Karpas-422 (cell line): ENCODE measurements at places on chromosomes 12 and 14. TPM values are rescaled to one million over a fixed set of nuclear protein-coding genes. Genes with fewer than 3 reads are reported as not detected.

DNA sequence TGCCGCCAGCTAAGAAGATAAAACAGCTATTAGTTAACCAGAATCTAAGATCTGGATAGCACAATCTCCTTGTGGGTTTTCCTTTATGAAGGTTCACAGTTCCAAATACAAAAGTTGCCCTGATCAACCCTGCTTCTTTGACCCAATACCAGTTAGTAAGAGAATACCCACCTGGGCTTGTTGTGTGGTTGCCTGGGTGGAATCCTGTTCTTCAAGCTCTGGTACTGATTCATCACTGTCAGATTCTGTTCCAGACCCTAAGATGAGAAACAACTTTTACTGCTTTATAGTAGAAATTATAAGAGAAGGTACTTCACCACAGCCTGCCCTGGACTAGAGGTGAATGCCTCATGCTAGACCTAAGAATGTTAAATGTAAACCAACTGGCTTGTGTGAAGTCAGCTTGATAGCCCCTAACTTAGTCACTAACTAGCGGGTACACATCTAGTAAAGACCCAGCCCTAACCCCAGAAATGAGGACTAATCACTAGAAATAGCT is 10.6 kb downstream of the NACA start:
- DNase-seq: peak; percentile 37
- peaks cover 30% of the 10 kb centered on the region for H3K4me1 ChIP-seq
- H3K36me3 ChIP-seq: peaks cover 44% of the 10 kb centered on the region
- H3K4me3 ChIP-seq: no peak overlapping the region
- no peak overlapping the region for H3K27ac ChIP-seq

DNA sequence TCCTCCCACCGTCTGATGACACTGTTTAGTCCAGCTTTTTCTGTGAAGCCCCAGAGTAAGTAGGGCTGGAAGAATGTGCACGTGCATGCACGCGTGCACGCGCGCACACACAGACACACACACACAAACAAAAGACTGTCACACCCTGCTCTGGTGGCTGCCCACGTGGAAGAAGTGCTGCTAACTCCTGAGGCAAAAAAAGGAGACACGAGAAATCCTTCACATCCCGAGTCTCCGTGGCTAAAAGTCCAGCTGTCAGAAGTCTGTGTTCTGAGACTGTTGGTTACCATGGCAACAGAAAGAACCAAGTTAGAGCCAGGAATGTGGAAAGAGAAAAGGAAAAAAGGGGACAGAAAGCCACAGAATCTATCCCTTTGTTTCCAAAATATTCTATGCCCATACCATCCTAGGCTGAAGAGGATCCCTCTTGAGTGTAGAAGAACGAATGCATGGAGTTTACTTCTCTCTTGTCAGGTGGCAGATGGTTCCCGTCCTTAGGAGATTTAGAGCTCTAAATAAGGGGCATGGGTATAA is 1.6 kb upstream of the C12orf71 start:
- H3K27ac ChIP-seq: no peak overlapping the region
- no peak overlapping the region for H3K4me3 ChIP-seq
- H3K27me3 ChIP-seq: no peaks in the 10 kb centered on the region
- H3K36me3 ChIP-seq: no peaks in the 10 kb centered on the region

GRCh38 chr12:100458191-100458590 is 15.5 kb upstream of the NR1H4 start:
- no peak overlapping the region for H3K27ac ChIP-seq
- H3K4me1 ChIP-seq: no peaks in the 10 kb centered on the region
- H3K4me3 ChIP-seq: no peak overlapping the region
- H3K36me3 ChIP-seq: no peaks in the 10 kb centered on the region

DNA sequence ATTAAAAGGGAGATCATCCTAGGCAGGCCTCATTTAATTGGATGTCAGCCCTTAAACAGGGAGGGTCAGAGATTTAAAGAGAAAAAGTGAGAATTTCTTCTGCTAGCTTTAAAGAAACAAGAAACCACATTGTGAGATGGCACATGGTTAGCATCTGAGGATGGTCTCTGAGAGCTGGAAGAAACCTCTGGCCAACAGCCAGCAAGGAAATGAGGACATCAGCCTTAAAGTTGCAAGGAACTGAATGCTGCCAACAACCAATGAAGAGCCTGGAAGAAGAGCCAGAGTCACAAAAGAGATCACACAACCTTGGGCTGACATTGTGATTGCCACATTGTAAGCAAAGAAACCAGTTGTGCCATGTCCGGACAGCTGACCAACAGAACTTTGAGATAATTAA is 17.5 kb upstream of the FAR2 start:
- no peak overlapping the region for H3K27ac ChIP-seq
- H3K4me1 ChIP-seq: no peaks in the 10 kb centered on the region
- H3K27me3 ChIP-seq: no peaks in the 10 kb centered on the region
- no peak for DNase-seq

GRCh38 chr12:72901685-72902084 is 629.5 kb downstream of the TRHDE start:
- H3K27me3 ChIP-seq: no peaks in the 10 kb centered on the region
- no peak overlapping the region for H3K27ac ChIP-seq
- no peak for DNase-seq
- no peaks in the 10 kb centered on the region for H3K4me1 ChIP-seq

- no peak for DNase-seq
- no peaks in the 10 kb centered on the region for H3K27me3 ChIP-seq
- H3K36me3 ChIP-seq: no peaks in the 10 kb centered on the region
- H3K4me3 ChIP-seq: no peak overlapping the region
Measured at GRCh38 chr12:92668739-92669138, 34.0 kb upstream of the PLEKHG7 start.

DNA sequence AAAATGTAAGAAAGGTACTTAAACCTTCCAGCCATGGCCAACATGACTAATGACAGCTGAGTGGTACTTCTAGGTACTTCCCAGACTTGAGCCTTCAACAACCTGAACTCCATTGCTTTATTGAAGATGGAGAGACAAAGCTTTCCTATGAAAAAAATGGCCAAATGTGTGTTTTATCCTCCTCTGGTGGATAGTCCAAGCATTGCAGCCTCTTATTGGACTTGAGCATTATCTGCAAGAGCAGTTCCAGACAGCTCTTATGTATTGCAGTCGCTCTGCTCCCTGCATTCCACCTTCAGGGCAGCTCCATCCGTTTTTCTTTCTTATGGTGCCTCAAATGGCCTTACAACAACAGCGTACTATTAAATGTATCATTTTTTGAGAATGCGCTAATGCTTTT is 588.2 kb downstream of the NRXN3 start:
- no peaks in the 10 kb centered on the region for H3K36me3 ChIP-seq
- no peaks in the 10 kb centered on the region for H3K27me3 ChIP-seq
- no peaks in the 10 kb centered on the region for H3K4me1 ChIP-seq

DNA sequence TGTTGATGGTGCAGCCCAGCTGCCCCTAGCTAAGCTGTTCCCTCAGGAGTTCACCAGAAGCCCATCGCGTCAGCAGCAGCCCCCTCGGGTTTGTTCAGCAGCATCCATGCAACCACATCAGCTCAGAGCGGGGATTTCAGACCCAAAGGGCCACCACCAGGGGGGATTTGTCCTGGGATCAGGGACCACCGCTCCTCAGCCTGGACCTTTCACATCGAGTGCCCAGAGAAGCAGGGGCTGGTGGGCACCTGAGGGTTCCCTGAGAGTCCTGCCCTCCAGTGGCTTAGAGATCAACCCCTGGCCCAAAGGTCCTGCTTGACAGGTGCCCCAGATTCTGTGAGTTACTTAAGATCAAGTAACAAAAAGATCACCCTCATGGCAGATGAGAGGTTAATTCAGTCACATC is 65.9 kb upstream of the C14orf180 start:
- no peaks in the 10 kb centered on the region for H3K27me3 ChIP-seq
- H3K4me3 ChIP-seq: peak overlapping the region; percentile 46; the same call in 1 of the 2 replicates
- peak overlapping the region; percentile 90 for H3K27ac ChIP-seq

GRCh38 chr14:90383731-90384542 is 12.9 kb upstream of the CALM1 start:
- no peaks in the 10 kb centered on the region for H3K36me3 ChIP-seq
- no peaks in the 10 kb centered on the region for H3K27me3 ChIP-seq
- H3K4me1 ChIP-seq: peaks cover 30% of the 10 kb centered on the region
- peak; percentile 62 for DNase-seq
- peak overlapping the region; percentile 64 for H3K4me3 ChIP-seq

DNA sequence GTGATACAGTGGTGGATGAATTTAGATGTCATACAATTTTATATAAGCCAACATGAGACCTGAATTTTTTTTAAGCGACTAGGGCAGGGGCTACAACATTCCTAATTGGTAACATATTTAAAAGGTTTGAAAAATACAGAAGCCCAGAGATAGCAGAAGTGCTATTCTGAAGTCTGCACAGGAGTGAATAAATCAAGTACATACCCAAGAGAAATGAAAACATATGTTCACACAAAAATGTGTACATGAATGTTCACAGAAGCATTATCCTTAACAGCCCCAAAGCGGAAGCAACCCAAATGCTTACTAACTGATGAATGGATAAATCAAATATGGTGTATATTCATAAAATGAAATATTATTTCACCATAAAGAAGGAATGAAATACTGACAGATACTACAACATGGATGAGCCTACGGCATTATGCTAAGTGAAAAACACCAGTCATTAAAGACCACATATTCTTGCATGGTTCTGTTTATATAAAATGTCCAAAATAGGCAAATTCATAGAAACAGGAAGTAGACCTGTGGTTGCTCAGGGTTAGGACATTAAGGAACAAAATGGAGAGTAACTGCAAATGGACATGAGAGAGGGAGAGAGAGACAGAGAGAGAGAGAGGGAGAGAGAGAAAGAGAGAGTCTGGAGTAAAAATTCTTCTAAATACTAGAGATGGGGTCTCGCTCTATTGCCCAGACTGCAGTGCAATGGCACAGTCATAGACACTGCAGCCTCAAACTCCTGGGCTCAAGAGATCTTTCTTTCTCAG is 28.0 kb upstream of the GXYLT1 start:
- H3K4me3 ChIP-seq: no peak overlapping the region
- peak; percentile 57 for DNase-seq
- H3K4me1 ChIP-seq: peaks cover 21% of the 10 kb centered on the region
- peaks cover 31% of the 10 kb centered on the region for H3K36me3 ChIP-seq

DNA sequence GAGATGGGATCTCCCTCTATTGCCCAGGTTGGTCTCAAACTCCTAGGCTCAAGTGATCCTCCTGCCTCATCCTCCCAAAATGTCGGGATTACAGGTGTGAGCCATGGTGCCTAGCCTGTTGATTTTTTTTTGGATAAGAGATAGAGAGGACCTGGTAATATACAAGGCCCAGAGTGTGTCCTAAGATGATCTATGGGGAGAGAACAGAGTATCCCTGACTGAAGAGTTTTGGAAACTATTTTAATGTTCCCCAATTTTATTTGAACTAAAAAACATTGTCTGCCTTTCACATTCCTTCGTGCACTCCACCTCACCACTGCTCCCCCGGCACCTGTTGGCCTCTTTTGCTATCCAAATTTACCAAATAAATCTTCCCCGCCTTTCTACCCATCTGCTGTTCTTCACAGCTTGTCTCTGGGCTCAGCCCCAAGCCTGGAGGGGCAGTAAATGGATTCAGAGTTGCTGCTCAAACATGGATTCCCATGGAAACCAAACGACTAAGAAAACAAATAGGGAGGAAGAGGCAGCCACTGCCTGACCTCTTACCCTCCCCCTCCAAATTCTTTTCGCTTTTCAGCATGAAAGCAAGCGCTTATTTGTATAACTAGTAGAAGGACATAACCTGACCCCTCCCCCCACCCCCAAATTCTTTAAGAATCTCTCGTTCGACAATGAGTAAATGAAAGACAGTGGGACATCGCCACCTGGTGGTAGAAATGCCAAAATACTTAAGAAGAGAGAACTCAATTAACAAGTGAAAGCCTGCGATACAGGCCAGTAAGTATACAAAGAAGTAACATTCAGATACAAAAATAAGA is 22.6 kb downstream of the OR10G3 start:
- H3K4me1 ChIP-seq: peaks cover 6% of the 10 kb centered on the region
- no peaks in the 10 kb centered on the region for H3K27me3 ChIP-seq
- H3K36me3 ChIP-seq: no peaks in the 10 kb centered on the region
- H3K4me3 ChIP-seq: peak overlapping the region; percentile 38; the same call in 1 of the 2 replicates
- H3K27ac ChIP-seq: no peak overlapping the region

DNA sequence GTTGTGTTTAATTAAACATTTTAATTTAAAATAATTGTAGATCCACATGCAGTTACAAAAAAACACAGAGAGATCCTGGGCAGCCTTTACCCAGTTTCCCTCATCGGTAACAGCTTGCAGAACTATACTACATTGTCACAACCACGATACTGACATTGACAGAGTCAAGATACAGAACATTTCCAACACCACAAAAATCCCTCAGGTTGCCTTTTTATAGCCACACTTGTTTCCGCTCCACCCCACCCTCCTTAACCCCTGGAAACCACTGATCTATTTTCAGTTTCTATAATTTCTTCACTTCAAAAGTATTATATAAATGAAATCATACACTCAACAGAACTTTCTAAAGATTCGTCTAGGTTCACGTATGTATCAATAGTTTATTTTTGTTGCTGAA is 458.8 kb upstream of the SOX5 start:
- DNase-seq: no peak
- no peak overlapping the region for H3K4me3 ChIP-seq
- no peak overlapping the region for H3K27ac ChIP-seq
- no peaks in the 10 kb centered on the region for H3K27me3 ChIP-seq
- H3K36me3 ChIP-seq: no peaks in the 10 kb centered on the region
- no peaks in the 10 kb centered on the region for H3K4me1 ChIP-seq

DNA sequence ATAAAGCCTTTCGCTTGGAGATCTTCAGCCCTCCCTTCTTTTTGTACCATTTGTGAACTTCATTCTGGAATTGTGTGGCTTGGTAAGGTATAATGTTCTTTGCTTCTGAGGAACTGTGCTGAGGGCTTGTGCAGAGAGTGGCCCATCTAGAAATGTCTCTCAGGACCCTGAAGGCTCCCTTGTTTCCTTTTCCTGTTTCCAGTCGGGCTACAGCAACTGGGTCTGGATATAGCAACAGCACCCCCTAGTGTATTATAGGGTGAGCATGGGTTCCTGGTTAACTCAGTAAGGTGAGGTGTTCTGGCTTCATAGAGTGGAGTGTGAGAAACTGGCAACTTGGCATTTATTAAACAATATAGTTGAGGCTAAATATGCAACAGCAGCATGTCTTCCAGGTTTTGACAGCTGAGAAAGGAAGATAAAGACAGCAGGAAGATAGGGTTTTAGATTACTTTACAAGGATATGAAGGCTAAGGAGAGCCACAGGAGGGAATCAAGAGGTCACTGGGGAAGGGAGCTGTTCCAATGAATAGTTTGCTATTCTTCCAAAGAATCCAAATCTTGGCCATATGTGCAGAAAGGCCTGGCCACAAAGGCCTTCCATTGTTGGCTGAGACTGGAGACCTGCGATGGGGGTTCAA is 49.1 kb upstream of the RNU6-8 start:
- H3K36me3 ChIP-seq: no peaks in the 10 kb centered on the region
- H3K27ac ChIP-seq: no peak overlapping the region
- no peak overlapping the region for H3K4me3 ChIP-seq
- no peaks in the 10 kb centered on the region for H3K27me3 ChIP-seq
- no peaks in the 10 kb centered on the region for H3K4me1 ChIP-seq

Gene OTOGL
- not detected in 2 replicates for total RNA-seq

Gene OAS2
- total RNA-seq: 3.0 and 6.3 TPM in 2 replicates

Gene TNFAIP2
- not detected in 2 replicates for total RNA-seq

Gene PAPLN
- 12.9 and 18.0 TPM in 2 replicates for total RNA-seq

Gene ABCD4
- total RNA-seq: 49.2 and 64.1 TPM in 2 replicates

Gene PPP1R13B
- 3.0 and 3.6 TPM in 2 replicates for total RNA-seq

Gene NTF3
- total RNA-seq: not detected in 2 replicates
